ENCODE measurements at places on chromosomes 5 and 9.

DNA sequence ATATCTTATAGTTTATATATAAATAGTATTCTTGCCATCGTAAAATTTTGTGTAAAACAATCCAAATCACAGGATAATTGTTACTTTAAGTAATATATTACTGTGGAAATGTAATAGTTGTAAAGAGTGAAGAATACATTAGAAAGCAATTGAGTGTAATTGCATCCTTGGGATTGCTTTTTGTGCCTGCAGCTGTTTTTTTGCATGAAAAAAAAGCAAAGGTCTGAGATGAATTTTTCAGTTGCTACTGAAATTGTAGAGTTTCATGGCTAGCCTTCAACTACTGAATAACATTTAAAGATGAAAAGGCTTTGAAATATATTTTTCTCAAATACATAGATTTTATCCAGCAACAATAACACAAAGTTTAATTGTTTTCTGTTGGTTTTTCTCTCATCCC is 232.0 kb upstream of the FAM174A start:
- no peak for DNase-seq

DNA sequence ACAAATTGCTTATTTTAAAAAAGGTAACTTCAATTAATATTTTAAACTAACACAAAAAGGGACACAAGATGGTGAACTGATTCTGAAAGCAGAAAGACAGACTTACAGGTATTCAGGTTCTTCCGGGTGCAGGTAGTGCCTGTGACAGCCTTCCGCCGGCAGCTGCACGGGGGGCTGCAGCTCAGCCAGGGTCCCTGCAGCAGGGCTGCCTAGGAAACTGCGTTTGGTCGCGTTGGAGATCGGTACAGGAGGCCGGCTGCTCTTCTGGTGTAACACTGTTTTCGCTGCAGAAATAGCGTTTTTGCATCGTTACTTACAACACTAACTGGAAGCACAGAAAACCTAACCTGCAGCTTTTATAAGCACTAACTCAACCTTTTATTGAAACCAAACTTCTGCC is 80.0 kb downstream of the CAMSAP1 start:
- no peak for DNase-seq

DNA sequence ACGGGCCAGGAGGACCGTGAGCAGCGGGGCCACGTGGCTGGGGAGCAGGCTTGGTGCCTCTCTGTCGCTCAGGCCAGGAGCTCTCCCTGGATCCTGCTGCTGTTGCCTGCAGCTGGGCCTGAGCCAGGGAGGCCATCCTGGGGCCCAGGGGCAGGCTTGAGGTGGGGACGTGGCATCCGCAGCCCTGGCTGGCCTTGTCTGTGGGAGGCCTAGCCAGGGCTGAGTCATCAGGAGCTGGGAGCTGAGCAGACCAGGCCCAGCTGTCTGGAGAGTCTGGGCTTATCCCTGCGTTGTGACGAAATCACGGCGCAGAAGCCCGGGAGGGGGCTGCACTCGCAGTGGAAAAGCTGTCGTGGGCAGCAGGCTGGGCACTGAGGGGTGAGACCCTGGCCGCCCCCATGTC is 138.8 kb upstream of the COL5A1 start:
- DNase-seq: peak; percentile 43

GRCh38 chr5:148090773-148091250 is 27.0 kb downstream of the SPINK5 start:
- no peak for DNase-seq

- no peak for DNase-seq
These were observed 72.0 kb downstream of the CEP120 start for GRCh38 chr5:123351240-123351639.

- no peak for DNase-seq
These were observed 5.2 kb upstream of the ISL1 start for GRCh38 chr5:51378061-51378409.

DNA sequence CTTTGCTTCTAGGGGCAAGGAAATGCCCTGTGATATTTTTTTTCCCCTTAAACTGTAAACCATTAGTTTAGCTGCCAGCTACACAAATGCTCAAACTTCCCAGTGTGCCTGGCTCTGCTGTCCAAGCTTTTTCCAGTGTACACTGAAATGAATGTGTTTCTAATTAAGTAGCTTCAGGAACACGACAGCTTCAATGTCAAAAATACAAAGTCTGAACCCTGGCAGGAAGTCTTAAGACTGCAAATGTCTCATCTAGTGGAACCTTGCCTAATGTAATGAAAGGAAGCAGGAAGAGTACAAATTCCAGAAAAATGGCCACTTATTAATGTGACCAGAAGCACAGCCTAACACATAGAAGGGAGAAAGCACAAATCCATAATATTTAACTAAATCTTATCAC is 255.2 kb downstream of the CRB2 start:
- no peak for DNase-seq

GRCh38 chr5:153713943-153714342 is 223.5 kb downstream of the GRIA1 start:
- DNase-seq: no peak

- no peak for DNase-seq
These were observed 302.4 kb downstream of the MAT2B start for GRCh38 chr5:163807781-163808180.

DNA sequence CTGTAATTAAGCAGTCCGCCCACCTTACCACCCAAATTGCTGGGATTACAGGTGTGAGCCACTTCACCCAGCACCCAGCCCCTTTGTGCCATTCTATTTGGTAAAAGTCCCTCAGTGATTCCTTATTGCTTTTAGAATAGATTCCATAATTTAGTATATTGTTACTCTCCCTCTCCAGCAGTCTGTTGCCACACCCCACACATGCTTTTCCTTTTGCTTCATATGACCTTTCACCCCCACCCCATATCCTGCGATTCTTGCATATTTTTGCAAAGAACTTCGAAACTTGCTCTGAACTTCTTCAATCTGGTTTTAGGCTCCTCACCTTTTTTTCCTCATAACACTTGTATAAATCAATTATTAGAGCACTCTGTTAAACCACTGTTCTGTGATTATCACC is 100.2 kb downstream of the MTREX start:
- DNase-seq: no peak

- no peak for DNase-seq
These were observed 42.2 kb upstream of the IL17B start for GRCh38 chr5:149421372-149421685.

DNA sequence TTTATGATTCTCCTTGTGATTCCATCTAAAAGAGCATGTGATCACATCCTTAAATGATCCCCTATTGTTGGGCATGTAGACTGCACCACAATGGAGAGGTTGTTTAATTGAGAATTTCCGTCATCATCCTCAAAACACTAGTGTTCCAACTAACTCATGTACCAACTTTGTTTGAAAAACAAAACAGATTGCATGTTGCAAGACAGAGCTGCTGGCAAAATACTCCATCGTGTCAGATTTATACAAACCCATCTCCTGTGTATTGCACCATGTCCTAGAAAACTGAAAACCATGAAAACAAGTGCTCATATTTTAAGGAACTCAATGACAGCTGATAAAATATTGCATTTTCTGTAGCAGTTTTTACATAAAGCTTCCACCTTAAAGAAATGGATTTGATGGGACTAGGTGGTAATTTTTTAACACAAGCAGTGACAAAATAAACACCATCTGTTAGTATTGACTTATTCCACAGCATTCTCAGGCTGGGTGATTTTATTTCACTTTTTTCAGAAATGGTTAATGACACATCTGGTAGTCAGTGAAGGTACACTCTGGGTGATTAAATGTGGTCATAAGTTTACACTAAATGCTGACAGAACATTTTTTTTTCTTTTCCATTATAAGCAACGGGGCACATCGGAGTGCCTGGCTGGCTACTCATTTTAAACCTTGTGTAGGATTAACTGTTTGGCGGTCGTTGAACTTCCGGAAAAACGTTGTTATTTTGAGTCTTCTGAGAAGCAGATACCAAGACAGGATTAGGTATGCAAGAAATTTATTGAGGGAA is 602.9 kb upstream of the WWC1 start:
- DNase-seq: no peak

- DNase-seq: no peak
These were observed 54.4 kb downstream of the ENTREP1 start for GRCh38 chr9:69379270-69379982.

DNA sequence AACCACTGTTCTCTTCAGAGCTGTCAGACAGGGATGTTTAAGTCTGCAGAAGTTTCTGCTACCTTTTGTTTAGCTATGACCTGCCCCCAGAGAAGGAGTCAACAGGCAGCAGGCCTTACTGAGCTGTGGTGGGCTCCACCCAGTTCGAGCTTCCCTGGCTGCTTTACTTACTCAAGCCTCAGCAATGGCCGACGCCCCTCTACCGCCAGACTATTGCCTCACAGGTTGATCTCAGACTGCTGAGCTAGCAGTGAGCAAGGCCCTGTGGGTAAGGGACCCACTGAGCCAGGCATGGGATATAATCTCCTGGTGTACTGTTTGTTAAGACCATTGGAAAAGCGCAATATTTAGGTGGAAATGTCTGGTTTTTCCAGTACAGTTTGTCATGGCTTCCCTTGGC is 229.6 kb downstream of the TMEM167A start:
- no peak for DNase-seq

DNA sequence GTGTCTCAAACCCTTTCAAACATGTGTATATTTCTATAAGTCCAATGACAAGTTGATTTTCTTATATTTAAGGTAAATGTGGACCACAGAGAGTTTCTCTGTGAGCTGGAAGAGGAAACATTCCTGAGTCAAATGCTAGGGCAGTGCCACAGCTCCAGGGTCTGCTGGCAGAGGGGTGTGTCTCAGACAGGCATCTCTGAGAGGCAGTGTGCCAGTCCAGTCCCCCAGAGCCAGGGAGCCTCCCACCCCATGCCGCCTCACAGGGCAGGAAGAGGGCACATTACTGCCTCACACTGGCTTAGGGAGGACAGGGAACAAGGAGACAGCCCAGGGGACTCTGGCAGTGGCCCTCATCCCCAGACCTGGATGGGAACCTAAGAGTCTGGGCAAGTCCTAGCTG is 120.2 kb downstream of the TENT4A start:
- DNase-seq: no peak

GRCh38 chr9:22954550-22954949 is 507.9 kb downstream of the DMRTA1 start:
- DNase-seq: no peak
